ENCODE measurements at places on chromosomes 6 and 20. TPM values are rescaled to one million over a fixed set of nuclear protein-coding genes. Genes with fewer than 3 reads are reported as not detected.

GRCh38 chr6:16810411-16810810 lies 49.2 kb upstream of the ATXN1 start:
- DNase-seq, result no peak

DNA sequence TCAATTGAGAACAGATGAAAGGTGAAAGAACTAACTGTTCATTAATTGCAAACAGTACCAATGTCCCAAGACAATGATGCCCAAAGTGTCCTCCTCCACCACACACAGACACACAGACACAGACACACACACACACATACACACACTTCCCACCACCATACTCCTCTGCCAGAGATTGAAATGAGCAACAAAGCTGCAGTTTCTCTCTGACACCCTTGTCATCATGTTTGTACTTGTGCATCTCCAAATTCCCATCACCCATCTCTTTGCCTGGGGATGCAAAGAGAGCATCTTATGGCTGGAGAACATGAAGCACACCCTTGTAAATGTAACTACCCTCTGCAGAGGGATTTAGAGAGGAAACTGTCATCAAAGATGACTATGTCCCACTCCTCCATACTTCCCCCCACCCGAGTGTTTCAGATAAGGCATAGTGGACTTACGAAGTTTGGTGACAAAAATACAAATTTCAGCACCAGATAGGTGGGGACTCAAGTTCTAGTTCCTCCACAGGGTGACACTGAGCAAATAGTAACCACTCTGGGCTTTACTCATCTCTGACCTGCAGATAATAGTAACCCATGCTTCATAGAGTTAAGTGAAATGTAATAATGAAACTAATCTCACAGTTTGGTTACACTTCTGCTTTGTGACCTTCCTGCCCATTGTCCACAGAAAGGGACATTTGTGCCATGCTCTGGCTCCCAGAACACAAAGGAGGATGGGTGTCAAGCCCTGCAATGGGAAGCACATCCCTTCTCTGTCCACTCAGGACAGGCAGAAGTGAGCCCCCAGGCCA lies 8.7 kb downstream of the MAFB start:
- no peak for DNase-seq

The ISM1 gene
- 0.39 TPM for polyA plus RNA-seq

The C20orf141 gene
- 0.54 TPM for polyA plus RNA-seq

All from A549 (cell line).